ENCODE measurements at places on chromosomes 13 and 19.
A peak's percentile ranks its signal among the peaks of the same experiment; 100 is the strongest.

GRCh38 chr13:30323524-30323923, 16.2 kb upstream of the KATNAL1 start:
- no peak for DNase-seq

GRCh38 chr19:23273590-23274412, 23.6 kb upstream of the ZNF724 start:
- DNase-seq: peak; percentile 85

DNA sequence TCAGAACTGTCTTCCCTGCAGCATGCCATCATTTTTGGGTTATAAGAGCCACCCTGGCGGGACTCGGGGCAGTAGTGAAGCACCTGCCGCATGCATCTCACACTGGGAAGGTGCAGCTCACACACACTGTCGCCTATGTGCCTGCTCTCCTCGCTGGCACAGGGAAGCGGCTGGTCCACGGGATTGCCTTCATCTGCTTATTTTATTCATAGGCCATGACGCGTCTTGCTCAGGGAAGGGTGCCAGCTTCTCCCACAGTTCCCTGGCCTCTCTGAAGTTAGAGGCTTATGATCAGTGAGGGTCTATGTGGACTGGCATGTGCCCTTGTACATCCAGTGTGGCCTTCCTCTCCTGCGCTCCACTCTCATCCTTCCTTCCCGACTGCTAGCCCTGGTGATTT, 150.0 kb downstream of the KLF12 start:
- DNase-seq: no peak

- DNase-seq: no peak
Observed at GRCh38 chr13:91698767-91699166, 300.3 kb downstream of the GPC5 start.

DNA sequence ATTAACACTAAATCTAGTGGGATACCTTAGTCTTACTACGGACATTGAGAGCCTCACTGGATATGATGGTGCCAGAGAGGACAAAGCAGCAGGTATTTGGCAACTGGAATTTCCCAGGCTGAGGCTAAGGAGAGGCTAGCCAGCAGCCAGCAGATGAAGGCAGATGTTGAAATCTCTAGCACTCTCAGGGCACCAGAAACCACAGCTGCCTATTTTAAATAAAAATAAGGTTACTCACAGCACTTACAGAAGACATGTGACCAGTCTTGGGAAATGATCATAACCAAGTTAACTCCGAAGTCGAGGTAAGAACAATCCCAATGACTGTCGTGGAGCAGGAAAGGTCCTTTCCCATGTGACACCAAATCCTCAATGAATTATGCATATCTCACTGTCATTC, 1726.0 kb downstream of the EFNB2 start:
- DNase-seq: no peak

- DNase-seq: no peak
Observed at GRCh38 chr13:91148098-91148497, 199.4 kb upstream of the MIR17HG start.

GRCh38 chr19:46571495-46571894, 29.6 kb upstream of the CALM3 start:
- no peak for DNase-seq

DNA sequence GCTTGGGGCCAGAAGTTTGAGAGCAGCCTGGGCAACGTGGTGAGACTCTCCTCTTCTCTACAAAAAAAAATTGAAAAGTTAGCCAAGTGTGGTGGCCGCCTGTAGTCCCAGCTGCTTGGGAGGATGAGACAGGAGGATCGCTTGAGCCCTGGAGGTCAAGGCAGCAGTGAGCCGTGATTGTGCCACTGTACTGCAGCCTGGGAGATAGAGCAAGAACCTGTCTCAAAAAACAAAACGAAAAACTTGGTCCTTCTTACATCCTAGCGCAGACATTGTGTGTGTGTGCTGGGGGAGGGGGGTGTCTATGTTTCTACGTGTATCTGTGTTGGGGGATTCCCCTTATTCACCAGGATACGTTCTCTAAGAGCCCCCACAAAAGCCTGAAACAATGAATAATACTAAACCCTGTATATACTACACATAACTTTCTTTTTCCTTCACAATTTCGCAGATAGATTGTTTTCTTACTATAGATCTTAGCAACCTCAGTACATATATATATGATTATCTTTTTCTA, 7.9 kb downstream of the AXL start:
- no peak for DNase-seq

DNA sequence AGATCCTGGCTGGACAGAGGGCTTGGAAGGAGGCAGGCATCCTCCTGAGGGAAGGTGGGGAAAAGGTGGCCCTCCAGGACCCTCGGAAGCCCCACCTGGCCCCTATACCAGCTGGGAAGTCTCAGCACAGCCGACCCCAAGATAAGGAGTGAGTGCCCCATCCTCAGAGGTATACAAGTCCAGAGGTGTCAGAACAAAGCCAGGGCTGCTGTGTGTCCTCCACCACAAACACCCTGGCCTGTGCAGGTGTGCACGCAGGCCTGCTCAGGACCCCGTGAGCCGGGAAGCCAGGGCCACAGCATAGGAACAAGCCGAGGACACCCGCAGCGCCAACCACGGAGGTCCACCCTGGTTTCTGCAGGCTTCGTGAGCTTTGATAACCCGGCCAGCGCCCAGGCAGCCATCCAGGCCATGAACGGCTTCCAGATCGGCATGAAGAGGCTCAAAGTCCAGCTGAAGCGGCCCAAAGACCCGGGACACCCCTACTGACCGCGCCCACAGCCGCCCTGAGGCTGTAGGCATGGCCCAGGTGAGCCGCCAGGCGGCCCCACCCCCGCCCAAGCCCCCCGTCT, 68.6 kb downstream of the CELF5 start:
- DNase-seq: no peak

- no peak for DNase-seq
Observed at GRCh38 chr13:57286511-57287098, 119.6 kb downstream of the PRR20E start.

DNA sequence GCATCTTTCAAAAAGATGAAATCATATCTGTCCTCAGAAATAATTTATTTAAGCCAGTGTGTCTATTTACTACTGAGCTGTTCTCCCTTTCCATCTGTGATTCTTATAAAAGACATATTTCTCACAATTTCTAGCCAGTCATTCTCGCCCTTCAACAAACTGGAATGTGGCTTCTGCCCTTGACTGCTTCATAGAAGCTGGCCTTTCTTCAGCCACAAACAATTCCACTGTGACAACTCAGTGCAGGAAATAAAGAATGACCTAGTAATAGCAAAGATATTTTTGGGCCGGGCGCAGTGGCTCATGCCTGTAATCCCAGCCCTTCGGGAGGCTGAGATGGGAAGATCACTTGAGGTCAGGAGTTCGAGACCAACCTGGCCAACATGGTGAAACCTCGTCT, 655.5 kb downstream of the PCDH9 start:
- no peak for DNase-seq

GRCh38 chr13:94254737-94255136, 224.7 kb downstream of the DCT start:
- DNase-seq: no peak

- DNase-seq: no peak
Observed at GRCh38 chr19:13830741-13831536, 35.7 kb downstream of the ZSWIM4 start.

DNA sequence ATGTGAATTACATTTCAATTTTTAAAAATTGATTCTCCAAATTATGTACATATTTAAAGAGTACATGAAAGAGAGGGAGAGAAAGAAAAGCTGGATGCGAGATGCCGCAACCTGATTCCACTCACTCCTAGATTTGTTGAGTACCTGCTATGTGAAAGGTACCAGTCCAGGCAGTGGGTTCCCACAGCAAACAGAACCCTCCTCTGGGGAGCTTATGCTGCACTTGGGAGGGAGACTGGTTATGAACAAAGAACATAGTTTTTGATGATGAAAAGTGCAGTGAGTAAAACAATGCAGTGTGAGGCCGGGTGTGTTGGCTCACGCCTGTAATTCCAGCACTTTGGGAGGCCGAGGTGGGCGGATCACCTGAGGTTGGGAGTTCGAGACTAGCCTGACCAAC, 43.4 kb downstream of the ACTN4 start:
- DNase-seq: no peak

GRCh38 chr19:1665565-1666047, 13.2 kb upstream of the TCF3 start:
- DNase-seq: no peak

DNA sequence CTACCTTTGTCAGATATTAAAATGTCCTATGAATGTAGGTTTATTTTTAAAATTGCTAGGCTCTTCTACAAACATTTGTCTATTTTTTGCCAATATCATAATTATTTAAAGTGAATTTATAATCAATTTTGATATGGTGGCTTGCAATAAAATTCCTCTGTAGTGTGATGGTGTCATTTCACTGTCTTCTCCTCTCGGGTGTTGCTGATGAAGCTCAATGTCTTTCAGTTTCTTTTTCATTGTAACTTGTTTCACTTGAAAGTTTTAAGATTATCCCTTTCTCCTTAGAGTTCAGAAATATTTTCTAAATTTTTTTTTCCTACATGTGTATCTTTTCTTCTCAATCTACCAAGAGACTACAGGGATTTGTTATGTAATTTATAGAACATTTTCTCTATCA, 267.1 kb upstream of the EDNRB start:
- no peak for DNase-seq

DNA sequence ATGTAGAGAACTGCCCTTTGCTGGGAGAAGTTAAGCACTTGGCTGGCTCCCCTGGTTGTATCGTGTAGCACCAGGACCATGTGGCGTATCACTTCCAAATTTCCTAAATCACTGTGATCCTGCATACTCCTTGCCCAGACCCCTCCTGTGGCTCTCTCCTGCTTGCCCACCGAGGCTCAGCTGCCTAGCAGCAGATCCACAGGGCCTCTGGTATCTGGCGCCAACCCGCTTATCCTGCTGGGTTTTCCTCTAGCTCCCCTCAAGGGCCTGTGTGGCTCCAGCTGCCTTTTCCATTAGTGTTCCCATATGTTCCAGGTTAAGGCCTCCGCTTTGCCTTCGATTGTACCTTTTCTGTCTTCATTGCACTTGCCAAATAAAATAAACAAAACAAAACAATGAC, 16.5 kb downstream of the LRCH1 start:
- no peak for DNase-seq

DNA sequence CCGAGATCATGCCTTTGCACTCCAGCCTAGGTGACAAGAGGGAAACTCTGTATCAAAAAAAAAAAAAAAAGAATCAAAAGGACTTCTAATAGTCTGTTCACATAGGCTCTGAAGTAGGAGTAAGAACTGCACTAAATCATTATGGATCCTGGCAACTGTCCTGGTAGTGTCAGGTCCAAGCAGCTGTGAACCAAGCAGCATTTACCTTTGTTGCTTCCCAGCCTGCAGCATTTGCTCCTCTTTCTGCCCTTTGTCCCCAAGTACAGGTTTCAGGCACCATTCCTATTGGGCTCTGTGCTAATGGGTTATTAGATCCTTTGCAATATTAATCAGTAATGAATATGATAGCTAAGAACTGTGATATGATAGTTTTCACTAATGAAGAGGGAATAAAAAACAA, 77.4 kb upstream of the NBEA start:
- no peak for DNase-seq

GRCh38 chr19:45645631-45646344, 6.6 kb upstream of the EML2 start:
- peak; percentile 52 for DNase-seq

- DNase-seq: no peak
Observed at GRCh38 chr13:110616103-110617101, 1.1 kb downstream of the NAXD start.

GRCh38 chr19:4030981-4031380, 23.4 kb downstream of the PIAS4 start:
- no peak for DNase-seq

DNA sequence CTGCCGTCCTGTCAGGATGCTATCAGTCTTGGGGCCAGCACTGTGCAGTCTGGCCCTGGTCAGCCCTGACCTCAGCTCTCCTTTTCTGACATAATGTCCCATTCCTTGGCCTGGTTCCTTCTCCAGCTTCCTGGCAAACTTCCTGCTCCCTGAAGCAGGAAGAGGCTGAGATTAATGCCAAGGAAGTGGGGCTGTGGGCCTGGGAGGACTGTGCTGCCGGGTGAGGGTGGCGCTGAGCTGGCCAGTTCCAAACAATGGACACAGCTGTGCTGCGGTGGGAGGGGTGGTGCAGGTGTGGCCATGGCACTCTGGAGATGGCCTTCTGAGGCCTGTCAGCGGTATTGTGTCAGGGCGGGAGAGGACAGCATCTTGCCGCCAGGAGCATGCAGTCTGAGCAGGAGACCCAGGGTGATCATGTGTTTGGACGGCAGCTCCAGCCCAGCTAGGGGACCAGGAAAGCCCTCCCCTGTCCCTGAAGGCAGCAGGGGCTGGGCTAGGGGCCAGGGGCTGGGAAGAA, 30.9 kb downstream of the TUBA3C start:
- no peak for DNase-seq

- no peak for DNase-seq
Observed at GRCh38 chr19:35045667-35046300, 4.3 kb downstream of the HPN start.

- no peak for DNase-seq
Observed at GRCh38 chr13:47046706-47047105, 149.9 kb upstream of the HTR2A start.

GRCh38 chr13:52931539-52932431, 83.3 kb upstream of the PCDH8 start:
- no peak for DNase-seq

GRCh38 chr13:39765801-39766463, 110.5 kb downstream of the COG6 start:
- peak; percentile 9 for DNase-seq

DNA sequence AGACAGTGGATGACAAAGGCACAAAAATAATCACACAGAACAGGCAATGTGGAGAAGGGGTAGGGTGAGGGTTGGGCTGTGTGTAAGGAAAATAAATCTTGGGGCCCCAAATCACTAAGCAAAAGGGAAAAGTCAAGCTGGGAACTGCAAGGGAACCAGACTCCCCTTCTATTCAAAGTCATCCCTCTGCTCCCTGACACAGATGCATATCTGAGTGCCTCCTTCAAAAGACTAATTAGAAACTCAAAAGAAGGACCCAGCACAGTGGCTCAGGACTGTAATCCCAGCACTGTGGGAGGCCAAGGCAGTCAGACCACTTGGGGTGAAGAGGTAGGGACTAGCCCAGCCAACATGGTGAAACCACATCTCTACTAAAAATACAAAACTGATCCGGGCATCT, 18.3 kb downstream of the ZNF611 start:
- DNase-seq: no peak

DNA sequence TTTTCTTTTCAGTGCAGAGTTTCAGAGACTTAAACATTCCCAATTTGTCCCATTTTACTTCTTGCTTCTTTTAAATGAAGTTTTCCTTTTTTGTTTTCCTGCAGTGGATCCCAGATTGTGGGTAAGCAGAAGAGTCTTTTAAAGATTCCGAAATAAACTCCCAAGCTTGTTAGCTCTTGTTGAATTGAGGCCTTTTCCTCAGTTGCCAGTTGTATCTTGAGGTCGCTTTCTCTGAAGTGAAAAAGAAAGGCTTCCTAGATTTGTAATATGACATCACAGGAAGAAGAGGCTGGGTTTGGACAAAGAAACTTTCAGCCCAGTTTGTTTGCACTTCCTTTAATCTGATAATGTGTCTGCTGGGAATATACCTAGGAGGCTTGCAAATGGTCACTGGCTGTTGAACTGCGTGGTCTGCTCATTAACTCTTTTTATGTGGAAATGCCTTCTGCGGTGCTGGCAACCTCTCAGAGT, at the start of gene LPAR6:
Gene LPAR6, minus strand, starts transcription at position 233 of the 471 bp plus-strand sequence. CDS start 690 bp downstream, outside the sequence.
- DNase-seq: no peak
